Common myeloid progenitor, CD34-positive (primary cell): ENCODE measurements at places on chromosomes 2 and 18.

DNA sequence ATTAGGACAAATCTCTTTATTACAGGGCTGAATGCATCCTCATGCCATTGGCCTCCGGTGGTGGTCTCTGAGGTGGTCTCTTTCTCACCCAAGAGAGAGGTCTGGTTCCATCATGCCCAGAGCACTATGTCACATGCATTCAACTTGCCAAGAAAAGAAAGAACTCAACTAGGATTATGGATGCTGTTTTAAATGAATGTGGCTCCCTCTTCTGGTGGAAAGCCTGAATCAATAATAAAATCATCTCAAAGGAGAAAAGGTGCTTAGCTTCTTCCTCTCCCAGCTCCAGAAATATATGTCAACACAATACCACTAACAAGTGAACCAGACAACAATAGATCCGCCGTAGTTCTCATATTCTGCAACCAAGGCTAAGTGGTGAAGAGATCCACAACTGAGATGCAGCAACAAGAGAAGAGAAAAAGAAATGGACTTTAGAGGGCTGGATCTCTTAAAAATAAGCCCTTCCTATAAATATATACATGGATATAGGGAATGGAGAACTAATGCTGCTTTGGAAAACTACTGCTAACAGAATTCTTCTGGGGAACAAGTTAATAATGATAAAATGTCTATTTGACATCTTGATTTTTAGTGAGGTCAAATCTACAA, 396.8 kb downstream of the NCKAP5 start:
- H3K36me3 ChIP-seq: no peaks in the 10 kb centered on the region
- no peak overlapping the region for H3K27ac ChIP-seq
- DNase-seq: peak; percentile 62
- no peaks in the 10 kb centered on the region for H3K27me3 ChIP-seq
- no peak overlapping the region for H3K4me3 ChIP-seq

- H3K4me1 ChIP-seq: no peaks in the 10 kb centered on the region
- no peaks in the 10 kb centered on the region for H3K36me3 ChIP-seq
- no peak overlapping the region for H3K4me3 ChIP-seq
- DNase-seq: no peak
These were observed 199.8 kb upstream of the NRP2 start for GRCh38 chr2:205482399-205483081.

- H3K27ac ChIP-seq: no peak overlapping the region
- no peaks in the 10 kb centered on the region for H3K4me1 ChIP-seq
- H3K27me3 ChIP-seq: no peaks in the 10 kb centered on the region
These were observed 344.9 kb downstream of the RND3 start for GRCh38 chr2:150142561-150142960.

DNA sequence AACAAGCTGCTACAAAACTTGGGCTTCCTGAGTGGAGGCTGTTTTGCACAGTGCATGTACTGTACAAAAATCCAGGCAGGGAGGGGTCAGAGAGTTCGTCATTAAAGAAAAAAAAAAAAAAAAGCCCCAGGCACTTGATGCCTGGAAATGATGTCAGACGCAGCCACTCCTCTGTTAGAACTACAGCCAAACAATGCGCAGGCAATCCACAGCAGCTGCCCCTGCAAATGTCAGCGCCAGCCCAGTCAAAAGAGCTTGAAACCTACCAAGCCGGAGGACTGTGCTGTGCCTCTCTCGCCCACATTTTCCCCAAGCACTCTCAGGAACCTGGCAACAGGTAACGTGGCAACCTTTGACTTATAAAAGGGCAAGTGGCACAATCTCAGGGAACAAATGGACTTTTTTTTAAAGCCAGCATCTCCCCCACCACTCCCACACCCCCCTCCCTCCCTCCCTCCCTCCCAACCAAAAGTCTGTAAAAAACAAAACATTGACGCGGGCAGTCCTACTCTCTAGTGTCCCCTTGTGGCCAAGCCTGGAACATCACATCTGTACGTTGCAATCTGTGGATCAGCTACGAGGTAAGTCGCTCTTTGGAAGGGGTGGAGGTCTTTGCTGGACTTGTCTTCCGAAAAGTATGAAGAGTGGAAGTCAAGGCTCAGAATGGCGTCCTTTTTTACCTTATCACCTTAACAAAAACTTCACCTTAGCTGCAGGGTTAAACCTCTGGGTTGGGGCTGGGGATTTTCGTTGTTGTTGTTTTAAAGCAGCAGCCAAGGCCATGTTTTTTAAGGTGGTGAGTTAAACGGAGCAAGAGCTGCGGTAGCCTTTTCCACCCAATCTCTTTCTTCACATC, 144.2 kb downstream of the TGIF1 start:
- H3K4me3 ChIP-seq: peak overlapping the region; percentile 67
- no peaks in the 10 kb centered on the region for H3K27me3 ChIP-seq
- H3K4me1 ChIP-seq: peaks cover 52% of the 10 kb centered on the region
- H3K27ac ChIP-seq: peak overlapping the region; percentile 82

DNA sequence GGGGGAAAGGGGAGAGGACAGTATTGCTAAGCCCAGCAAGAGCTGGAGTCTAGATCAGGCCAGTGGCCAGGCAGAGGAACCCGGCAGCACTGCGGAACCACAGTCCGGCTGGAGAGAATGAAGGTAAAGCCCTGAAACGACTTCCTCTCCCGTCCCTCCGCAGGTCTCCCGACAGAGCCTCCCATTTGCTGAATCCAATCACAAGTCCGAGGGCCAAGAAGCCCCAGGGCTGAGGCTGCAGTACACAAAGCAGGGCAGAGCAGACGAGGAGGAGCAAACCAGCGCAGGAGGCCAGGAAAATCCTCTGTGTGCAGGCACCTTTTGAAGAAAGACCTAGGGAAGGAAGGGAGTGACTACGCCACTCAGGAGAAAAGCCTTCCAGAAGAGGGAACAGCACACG, 104.4 kb downstream of the OSBPL1A start:
- DNase-seq: no peak
- peaks cover 3% of the 10 kb centered on the region for H3K4me1 ChIP-seq
- H3K27ac ChIP-seq: no peak overlapping the region
- no peaks in the 10 kb centered on the region for H3K36me3 ChIP-seq
- no peaks in the 10 kb centered on the region for H3K27me3 ChIP-seq

DNA sequence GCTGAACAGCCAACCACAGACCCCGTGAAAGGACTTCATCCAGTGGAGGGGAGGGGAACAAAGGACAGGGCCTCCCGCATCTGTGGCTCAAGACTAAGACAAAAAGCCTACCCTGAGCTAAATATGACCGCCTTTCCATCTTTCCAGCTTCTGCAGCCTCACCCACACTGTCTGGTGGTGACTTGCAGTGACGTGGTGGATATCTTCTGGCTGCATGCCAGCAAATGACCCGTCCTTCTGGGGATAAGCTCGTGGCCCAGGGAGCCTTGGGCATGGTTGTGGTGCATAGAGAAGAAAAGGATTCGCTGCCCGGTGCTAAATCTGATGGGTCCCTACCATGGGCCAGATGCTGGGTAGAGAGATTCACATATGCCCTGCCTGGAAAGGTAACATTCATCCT, 8.7 kb upstream of the NGEF start:
- H3K36me3 ChIP-seq: no peaks in the 10 kb centered on the region
- H3K4me3 ChIP-seq: no peak overlapping the region
- H3K4me1 ChIP-seq: no peaks in the 10 kb centered on the region
- no peak overlapping the region for H3K27ac ChIP-seq
- H3K27me3 ChIP-seq: no peaks in the 10 kb centered on the region
- DNase-seq: no peak

GRCh38 chr2:217299590-217299989, 439.7 kb upstream of the TNP1 start:
- H3K36me3 ChIP-seq: no peaks in the 10 kb centered on the region
- DNase-seq: no peak
- no peaks in the 10 kb centered on the region for H3K27me3 ChIP-seq
- H3K4me3 ChIP-seq: no peak overlapping the region
- H3K4me1 ChIP-seq: no peaks in the 10 kb centered on the region
- H3K27ac ChIP-seq: no peak overlapping the region

DNA sequence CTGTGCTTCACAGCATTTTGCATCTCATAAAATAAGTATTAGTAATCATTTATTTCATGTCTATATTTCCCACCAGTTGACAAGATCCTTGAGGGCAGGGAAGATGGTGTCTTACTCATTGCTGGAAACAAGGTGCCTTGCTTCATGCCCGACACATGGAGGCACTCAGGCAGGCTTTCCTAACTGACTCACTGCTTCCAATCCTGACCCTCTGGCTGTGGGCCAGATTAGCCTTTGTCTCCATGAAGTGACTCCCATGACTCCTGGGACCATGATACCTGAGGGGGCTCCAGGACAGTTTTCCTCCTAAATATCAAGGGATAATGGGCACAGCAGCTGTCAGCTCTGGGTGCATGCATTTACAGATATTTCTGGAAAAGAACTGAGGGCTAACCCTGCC, 275.1 kb downstream of the AGPS start:
- DNase-seq: no peak
- no peaks in the 10 kb centered on the region for H3K4me1 ChIP-seq
- no peaks in the 10 kb centered on the region for H3K27me3 ChIP-seq
- no peaks in the 10 kb centered on the region for H3K36me3 ChIP-seq
- no peak overlapping the region for H3K4me3 ChIP-seq
- no peak overlapping the region for H3K27ac ChIP-seq

DNA sequence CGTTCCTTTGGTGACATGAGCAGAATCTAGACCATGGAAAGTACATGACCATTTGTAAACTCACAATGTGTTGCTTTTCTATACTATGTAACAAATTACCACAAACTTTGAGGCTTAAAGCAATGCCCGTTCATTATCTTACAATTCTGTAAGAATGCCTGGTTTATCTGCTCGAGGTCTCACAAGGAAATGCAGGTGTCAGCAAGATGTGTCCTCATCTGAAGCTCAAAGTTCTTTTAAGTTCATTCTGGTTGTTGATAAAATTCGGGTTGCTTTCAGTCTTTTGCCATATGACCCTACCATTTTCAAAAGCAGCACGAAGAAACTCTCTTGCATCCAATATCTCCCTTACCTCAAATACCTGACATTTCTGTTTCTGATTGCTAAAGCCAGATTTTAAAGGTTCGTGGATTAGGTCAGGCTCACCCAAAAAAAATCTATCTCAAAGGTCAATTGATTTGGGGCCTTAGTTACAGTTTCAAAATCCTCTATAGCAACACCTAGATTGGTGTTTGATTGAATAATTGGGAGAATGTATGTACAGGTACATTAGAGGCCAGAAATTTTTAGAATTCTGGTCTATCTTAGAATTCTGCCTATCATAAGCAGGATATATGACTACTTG, 125.9 kb downstream of the TMEM131 start:
- peak overlapping the region; percentile 39 for H3K4me3 ChIP-seq
- no peak overlapping the region for H3K27ac ChIP-seq
- no peaks in the 10 kb centered on the region for H3K27me3 ChIP-seq
- DNase-seq: no peak

DNA sequence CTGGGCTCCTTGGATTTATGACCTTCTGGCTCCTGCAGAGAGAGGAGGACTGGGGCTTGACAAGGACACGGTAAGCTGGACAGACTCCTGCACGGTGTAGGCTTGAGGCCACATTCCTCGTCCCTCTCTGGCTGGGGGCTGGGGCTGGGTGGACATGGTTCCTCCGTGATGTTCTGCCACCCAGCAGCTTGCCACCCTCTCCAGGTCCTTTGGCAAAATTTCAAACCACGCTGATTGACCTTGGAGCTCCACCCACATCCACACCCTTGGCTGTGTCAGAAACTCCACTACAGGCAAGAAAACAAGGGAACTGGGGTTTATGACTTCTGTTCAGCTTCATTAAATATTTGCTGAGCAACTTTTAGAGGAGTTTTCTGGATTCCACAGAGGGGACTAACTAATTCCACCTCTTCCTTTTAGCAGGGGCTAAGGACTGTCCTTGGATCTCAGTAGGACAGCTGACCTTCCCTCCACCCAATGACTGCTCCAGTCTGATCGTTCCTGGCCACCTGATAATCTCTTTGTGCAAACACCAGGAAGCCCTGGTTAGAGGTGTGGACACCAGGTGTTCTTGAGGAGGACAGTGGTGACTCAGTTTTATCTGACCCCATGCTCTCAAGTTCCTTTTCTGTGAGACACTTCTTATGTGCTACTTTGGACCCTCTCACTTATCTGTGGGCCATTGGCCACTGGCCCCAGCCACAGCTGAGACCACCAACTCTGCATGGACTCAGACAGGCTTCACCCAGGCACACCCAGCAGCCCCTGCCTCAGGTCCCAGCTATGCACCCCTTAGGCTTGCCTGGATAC, 29.3 kb downstream of the GPR55 start:
- DNase-seq: no peak
- H3K4me3 ChIP-seq: no peak overlapping the region
- H3K27ac ChIP-seq: no peak overlapping the region
- H3K36me3 ChIP-seq: no peaks in the 10 kb centered on the region
- peaks cover 33% of the 10 kb centered on the region for H3K4me1 ChIP-seq

- H3K4me1 ChIP-seq: no peaks in the 10 kb centered on the region
- no peaks in the 10 kb centered on the region for H3K27me3 ChIP-seq
- H3K36me3 ChIP-seq: no peaks in the 10 kb centered on the region
- no peak overlapping the region for H3K27ac ChIP-seq
- H3K4me3 ChIP-seq: no peak overlapping the region
These were observed 169.6 kb downstream of the KCNS3 start for GRCh38 chr2:18047896-18048657.

DNA sequence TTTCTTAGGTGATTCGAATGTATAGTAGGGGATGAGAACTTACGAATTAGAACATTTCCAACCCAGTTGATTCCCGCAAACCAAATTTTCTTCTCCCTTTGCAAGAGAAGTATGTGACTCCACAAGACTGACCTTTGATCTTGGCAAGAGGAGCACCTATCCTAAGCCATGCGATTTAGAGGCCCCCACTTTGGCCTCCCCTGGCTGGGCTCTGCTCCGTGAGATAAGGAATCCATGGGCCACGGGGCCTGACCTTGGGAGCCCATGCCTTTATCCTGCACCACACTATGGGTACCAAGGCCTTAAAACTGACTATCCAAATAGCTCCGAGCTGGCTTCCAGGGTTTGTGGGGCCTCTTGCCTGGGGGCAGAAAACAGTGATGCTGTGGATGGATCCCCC, 135.8 kb downstream of the LRRTM1 start:
- H3K4me1 ChIP-seq: no peaks in the 10 kb centered on the region
- H3K36me3 ChIP-seq: no peaks in the 10 kb centered on the region
- no peak overlapping the region for H3K4me3 ChIP-seq
- no peak for DNase-seq
- no peaks in the 10 kb centered on the region for H3K27me3 ChIP-seq
- no peak overlapping the region for H3K27ac ChIP-seq

- no peaks in the 10 kb centered on the region for H3K27me3 ChIP-seq
- H3K4me3 ChIP-seq: no peak overlapping the region
- H3K36me3 ChIP-seq: no peaks in the 10 kb centered on the region
- DNase-seq: no peak
- no peak overlapping the region for H3K27ac ChIP-seq
These were observed 43.9 kb upstream of the CSRNP3 start for GRCh38 chr2:165425556-165425955.

DNA sequence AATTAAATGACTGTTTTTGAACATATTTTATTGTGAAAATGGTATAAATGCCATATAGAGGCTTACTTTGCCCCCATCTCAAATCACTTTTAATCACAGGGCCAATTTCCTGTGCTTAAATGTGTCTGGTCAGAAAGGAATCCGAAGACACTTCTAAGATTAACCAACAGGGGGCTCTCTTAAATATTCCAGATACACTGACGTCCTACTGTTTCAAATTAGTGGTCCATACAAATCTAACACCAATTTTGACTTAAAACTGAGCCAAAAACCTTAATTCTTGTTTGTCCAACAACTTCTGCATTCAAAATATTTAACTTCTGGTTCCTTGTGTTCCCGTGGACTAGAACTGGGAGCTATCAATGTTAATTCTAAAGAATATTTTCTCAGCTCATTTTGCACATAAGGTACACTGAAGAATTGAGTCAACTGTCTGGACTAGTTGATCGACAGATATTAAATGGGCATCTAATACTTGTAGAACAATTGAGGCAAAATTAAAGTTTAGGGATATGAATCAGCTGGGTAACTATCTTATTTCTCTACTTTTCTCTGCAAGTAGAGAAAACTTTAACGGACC, 557.5 kb downstream of the ARHGAP15 start:
- H3K36me3 ChIP-seq: no peaks in the 10 kb centered on the region
- no peak overlapping the region for H3K27ac ChIP-seq
- no peaks in the 10 kb centered on the region for H3K27me3 ChIP-seq
- no peak overlapping the region for H3K4me3 ChIP-seq
- DNase-seq: peak; percentile 55
